ENCODE measurements at places on chromosomes 1 and 21.

DNA sequence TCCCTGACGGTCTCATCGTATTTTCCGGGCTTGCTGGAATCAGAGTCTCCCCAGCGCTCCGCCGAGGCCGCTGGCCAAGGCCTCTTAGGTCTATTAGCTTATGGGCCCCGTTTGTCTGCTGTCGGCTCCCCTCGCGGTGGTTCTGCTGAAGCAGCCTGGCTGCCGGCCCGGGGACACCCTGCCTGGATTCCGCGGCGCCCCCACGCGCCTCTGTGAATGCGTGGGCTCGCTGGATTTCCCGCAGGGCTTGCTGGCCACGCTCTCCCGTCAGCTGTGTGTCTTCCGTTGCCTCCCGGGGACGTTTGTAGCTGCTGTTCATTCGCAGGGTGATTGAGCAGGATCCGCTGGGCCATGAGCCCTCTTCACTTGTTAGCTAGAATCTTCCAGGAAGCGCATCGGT lies 8.4 kb downstream of the LRRC3 start:
- DNase-seq, result no peak

DNA sequence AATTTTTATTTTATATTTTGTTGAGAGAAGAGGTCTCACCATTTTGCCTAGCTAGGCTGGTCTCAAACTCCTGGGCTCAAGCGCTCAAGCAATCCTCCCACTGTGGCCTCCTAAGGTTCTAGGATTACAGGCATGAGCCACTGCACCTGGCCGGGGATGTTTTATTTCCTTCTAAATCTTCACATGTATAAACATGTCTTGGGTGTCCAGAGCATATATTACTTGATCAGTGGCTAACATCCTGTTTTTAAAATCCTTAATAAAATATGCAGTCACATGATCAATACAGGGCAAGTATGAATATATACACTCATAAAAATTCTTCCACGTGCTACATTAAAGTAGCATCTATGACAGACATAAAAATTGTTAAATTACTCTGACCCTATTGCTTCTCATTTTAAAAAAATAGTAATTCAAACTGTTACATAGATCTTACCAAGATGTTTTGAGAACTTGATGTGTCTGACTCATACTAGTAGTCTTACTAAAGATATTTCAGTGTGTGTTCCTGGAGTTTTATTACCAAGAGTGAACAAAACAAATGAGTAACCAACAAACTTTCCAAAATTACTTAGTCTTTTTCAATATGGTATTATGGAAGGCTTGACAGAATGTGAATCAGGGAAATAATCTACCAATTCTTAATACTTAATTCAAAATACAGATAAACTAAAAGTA lies 222.5 kb downstream of the SLC45A1 start:
- DNase-seq, result no peak

DNA sequence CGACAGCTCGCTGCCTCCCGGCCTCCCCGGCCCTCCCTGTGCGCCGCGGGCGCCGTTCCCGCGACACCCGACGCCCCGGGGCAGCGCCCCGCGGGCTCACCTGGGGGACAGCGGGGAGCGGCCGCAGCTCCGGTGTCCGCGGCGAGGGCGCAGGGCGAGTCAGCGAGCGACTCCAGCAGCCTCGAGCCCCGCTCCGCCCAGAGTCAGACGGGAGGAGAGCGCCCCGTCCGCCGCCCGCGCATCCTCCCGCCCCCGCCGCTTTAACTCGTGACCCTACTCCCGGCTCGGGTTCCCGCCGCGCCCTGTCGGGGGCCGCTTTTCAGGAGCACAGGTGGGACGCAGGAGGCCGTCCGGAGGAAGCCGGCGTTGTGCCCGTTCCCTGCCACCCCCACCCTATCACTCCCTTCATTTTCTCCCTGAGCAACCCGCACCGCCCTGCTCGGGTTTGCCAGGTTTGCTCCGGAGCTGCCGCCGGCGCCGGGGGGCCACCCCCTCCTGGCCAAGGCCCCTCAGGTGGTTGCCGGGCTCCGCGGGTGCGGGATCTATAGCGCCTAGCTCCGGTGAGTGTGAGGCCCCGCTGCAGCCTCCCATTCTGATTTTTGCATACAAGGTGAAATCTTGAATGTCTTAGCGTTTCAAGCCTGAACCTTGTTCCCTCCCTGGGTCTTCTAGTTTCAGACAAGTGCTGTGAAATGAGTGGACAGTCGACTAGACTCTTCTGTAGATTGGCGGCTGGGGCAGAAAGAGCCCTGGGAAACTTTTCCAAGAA lies at the start of gene MCOLN3:
MCOLN3 (minus strand) TSS at position 205 of the 769 bp plus-strand sequence. CDS start 3,140 bp downstream, outside the sequence.
- no peak for DNase-seq

- no peak for DNase-seq
Measured at GRCh38 chr1:162717548-162718184, 72.8 kb upstream of the HSD17B7 start.

DNA sequence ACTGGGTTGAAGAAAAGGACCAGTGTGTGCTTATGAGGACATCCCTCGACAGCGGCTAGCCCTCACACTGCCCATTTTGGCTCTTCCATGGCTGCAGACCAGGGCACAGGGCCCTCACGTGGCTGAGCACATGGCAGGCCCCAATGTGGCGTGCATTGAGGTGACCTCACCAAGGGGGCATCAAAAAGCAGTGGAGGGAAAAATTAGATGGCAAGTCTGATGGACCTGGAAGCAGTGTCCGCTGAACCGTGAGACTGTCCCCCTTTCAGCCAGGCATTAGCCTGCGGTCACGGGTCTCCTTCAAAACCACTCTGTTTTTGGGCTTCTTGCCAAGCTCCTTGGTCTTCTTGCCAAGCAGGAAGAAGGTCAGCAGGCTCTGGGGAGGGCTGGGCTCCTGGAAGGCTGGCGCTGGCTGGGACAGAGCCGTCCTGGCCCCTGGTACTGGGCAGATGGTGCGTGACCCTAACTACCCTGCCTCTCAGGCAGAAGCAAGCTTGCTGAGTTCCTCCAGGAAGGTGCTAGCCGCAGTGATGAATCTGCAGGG lies 30.8 kb downstream of the TRIM67 start:
- DNase-seq, result no peak

GRCh38 chr21:39579734-39580332 lies 32.9 kb upstream of the B3GALT5 start:
- no peak for DNase-seq

DNA sequence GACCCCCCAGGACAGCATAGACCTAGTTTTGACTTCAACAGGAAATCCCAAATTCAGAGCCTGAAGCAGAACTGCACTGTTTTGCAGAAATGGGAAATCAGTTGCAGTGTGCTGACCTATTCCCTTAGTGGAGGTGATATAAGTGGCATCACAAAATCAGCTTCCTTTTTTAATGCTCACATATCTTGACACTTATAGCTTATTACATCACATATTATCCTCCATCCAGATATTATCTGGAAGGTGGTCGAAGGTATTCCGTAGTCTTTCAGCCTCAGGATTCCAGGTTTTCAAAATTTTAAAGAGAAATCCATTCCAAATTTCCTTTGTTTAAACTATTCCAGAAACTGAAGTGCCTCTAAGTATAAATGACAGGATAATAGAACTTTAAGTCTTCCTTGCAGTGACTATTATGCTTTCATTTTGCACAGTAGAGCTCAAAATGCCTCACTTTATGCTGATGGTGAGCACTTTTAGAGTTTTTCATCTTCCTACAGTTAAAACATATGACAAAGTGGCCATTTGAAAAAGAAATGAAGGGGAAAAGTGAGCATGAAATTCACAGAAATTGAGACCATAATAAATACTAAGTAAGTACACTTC lies 106.4 kb upstream of the DPYD start:
- no peak for DNase-seq

GRCh38 chr1:158058237-158058985 lies 65.0 kb downstream of the KIRREL1 start:
- no peak for DNase-seq

GRCh38 chr1:119139857-119140176 lies 636 bp downstream of the WARS2 start:
- no peak for DNase-seq

Measured in stimulated activated CD8-positive, alpha-beta memory T cell treated with anti-CD3 and anti-CD28 coated beads, Interleukin-7, amount 100 ng/mL, for 48 hours (primary cell).